ENCODE measurements at places on chromosomes 16 and 17.

GRCh38 chr17:47942096-47942510, 732 bp downstream of the PNPO start:
- DNase-seq: no peak

DNA sequence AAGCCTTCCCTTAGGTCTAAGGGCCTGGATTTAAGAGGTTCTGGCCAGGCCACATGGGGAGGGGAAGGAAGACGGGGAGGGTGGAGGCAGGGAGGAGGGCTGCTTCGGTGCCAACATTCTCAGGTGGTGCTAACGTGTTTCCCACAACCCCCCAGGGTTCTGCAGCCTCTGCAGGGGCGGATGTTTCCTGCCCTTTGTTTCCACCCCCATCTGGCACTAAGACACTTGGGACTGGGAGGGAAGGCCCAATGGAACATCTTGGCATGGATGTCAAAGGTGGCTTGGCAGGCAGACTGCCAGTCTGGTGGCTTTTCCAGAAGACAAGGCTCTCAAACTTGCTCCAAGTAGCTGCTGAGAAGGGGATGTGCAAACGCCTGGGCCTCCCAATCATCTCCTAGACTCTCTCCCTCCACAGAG, 12.7 kb downstream of the HIC1 start:
- DNase-seq: no peak

DNA sequence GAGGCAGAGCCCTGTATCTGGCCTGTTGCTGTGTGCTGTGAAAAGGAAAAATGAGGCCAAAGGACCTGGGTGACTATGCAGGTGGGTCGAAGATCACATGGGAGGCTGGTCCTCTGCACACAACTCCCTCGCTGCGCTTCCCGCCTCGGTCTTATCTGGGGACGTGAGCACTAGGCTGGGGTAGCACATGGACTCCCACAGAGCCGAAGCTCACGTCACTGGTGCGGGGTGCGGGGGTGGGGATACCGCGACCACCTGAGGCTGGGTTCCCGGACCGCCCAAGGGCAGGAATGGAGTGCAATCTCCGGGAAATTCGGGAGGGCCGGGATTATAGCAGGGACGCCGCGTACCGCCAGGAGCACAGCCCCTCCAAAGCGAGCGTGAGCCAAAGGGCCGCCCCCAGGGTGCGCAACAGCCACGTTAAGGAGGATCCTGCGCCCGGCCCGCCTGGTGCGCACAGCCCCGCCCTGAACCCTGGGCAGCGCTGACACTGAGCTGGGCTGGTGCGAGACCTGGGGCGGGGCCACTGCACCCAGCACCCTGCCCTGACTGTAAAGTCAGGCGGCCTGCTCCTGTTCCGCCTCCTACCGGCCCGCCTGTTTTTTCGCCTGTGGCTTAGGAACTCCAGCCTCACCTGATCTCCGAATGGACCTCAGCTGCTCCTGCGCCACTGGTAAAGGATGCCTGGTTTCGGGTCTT, 4.8 kb downstream of the MT1A start:
- DNase-seq: peak; percentile 86

DNA sequence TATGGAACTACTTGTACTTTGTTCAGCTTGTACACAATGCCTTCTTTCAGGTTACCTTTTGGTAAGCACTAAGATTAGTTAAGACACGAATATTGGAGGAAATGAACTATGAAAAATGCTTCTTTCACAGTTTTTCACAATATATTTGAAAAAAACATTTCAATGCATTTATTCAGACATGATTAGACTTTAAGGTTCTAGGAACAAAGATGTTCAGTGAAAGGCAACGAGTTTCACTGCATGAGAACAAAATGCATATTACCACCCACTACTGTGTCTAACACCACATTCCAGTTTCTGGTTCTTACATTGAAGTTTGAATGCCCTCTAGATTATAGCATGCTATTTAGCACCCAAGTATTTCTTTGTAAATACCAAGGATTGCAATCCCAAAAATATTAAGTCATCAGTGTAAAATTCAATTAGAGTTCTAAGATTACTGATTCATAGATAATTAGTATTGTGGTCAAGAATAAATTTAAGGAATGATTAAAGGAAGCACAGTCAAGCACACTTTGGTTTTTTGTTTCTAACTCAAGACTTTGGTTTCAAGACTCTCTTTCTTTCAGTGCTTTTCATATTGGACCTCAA, 261.7 kb downstream of the CEP112 start:
- DNase-seq: no peak
